Nucleus accumbens (tissue), 56 donors: ENCODE measurements at places on chromosomes 11 and 22.
A peak's percentile ranks its signal among the peaks of the same experiment; 100 is the strongest.

GRCh38 chr11:131672191-131672590 is 301.8 kb downstream of the NTM start:
- DNase-seq: no peak

GRCh38 chr11:120713296-120713695 is 201.7 kb downstream of the GRIK4 start:
- DNase-seq: no peak

DNA sequence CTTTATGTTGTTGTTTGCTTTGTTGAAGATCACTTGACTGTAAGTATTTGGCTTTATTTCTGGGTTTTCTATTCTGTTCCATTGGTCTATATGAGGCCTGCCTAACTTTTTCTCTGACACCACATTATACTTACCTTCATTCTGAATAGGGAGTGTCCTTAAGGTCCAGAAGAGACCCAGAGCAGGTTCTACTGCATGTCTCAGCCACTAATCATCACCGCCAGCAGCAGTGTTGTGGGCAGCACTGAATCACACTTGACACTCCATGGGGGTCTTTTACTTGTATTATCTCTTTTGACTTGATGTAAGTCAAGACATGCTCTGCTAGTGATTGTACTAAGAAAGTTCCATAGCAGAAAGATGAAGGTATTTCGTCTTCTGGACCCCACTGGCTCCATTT is 274.9 kb downstream of the TENM4 start:
- no peak for DNase-seq

GRCh38 chr11:60868682-60869450 is 1.5 kb downstream of the ZP1 start:
- no peak for DNase-seq

GRCh38 chr11:1034001-1034400 is 2.5 kb downstream of the MUC6 start:
- no peak for DNase-seq

DNA sequence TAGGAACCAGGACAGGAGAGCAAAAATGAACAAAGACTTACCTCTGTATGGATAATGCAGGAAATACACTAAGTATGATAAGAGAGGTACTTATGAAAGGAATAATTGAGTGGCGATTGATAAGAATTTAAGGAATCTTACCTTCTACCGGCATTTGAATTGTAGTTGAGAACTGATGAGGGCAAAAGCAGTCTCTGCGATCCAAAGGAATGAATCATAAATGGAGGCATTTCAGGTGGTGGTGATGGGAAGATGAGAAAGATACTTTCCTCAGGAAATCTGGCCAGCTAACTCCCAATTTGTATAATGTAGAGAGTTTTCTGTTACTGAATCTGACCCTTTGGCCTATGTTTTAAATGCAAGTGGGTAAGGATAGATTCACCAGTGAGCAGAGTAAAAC is 71.9 kb upstream of the C11orf87 start:
- no peak for DNase-seq

- DNase-seq: no peak
Measured at GRCh38 chr11:72702577-72703241, 28.5 kb upstream of the PDE2A start.

GRCh38 chr11:130829920-130830511 is 86.3 kb downstream of the SNX19 start:
- no peak for DNase-seq

GRCh38 chr11:35914816-35915215 is 29.0 kb upstream of the LDLRAD3 start:
- no peak for DNase-seq

- no peak for DNase-seq
Measured at GRCh38 chr22:22821340-22821739, 66.3 kb upstream of the IGLL5 start.

- DNase-seq: no peak
Measured at GRCh38 chr11:75273411-75274391, 33.1 kb downstream of the TPBGL start.

DNA sequence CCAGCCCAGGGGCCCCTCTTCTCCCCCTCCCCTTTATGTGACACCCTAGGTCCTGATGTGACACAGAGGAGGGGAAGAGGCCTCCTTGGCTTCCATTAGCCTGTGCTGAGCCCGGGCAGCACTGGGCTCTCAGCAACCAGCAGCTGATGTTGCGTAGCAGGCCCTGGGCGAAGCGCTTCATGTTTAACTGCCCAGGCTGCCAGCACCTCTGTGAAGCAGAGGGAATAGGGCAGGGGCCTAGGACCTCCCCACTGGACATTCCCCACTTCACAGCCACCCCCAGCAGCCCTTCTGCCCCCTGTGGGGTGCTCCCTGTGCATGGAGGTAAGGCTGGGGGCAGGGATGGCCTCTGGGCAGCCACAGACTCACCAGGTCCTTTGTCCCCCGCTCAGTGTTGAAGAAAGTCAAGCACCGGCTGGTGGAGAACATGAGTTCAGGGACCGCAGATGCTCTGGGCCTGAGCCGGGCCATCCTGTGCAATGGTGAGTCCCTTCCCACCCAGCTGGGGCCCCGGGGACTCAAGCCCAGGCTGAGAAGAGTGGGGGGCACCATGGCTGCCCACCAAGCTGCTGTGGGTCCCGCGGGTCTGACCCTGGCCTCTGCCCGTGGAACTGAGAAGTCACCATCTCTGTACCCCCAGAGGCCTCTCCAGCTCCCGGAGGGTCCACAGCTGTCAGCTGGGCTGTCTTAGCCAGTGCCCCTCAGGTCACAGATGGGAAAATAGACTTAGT is 11.6 kb downstream of the PICK1 start:
- no peak for DNase-seq

DNA sequence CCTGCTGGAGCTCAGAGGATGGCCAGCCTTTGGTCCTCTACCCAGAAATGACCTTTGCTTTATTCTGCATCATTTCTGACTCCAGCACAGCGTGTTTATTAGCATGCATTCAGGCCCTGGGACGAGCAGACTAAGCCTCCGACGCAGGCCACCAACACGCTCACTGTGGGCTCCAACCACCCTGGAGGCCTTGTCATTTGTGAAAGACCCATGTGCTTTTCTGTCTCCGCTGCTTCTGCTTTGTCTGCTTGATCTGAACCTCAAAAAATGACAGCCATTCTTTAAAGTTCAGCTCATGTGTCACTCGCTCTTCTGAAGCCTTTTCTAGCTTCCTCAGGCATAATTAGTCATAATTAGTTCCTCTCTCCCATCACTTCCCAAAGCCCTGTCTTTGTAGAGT is 109.1 kb upstream of the TIMP3 start:
- no peak for DNase-seq

GRCh38 chr11:13831696-13832095 is 130.8 kb upstream of the SPON1 start:
- DNase-seq: no peak

- no peak for DNase-seq
Measured at GRCh38 chr11:102347462-102348370, 702 bp downstream of the BIRC2 start.

DNA sequence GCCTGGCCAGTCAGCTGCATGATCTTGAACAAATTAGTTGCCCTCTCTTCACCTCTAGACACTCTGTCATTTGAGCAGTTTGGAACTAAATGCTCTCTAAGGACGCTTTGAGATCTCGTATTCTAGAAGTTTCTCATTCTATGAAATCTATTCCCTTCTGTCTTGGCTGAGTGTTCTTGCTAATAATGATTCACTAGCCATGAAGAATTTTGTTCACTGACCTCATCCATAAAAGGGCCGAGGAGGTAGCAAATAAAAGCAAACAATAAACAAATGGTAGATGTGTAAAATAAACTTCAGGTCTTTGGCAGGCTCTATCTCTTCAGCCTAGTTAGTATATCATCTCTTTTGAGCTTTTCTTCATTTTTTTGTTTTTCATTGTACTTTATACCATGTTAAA is 76.6 kb downstream of the USP35 start:
- DNase-seq: no peak

DNA sequence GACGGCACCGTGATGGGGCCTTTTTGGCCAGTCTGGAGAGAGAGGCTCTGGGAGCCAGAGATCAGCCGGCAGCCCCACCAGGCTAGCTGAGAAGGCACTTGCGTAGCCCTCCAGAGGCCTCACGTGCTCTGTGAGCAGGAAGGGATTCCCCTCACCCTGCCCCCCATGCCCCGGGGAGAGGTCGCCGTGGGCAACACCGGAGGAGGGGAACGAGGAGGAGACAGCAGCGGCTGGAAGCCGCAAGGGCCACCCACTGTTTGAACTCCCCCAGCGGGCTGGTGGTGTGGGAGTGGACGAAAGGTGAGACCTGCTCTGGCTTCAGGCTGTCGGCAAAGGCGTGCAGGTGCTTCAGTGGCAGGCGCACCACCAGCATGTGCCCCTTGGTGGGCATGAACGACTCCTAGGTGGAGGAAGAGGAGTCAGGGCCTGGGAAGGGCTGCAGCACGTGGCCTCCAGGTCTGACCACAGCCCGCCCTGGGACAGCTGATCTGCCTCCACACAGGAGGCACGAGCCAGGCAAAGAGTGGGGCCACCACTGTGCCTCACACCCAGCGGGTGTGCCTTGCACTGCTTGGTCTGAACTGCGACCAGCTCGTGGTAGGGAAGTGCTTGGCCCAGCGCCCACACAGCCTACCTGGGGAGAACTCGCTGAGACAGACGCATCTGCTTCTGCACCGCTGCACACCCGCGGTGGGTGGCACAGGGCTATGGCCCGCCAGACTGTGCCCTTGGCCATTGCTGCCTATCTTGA is 99.9 kb downstream of the MED15 start:
- no peak for DNase-seq

- DNase-seq: no peak
Measured at GRCh38 chr11:44016131-44016530, 31.6 kb upstream of the ACCSL start.

- no peak for DNase-seq
Measured at GRCh38 chr22:19514831-19515565, 9.2 kb downstream of the CLDN5 start.

DNA sequence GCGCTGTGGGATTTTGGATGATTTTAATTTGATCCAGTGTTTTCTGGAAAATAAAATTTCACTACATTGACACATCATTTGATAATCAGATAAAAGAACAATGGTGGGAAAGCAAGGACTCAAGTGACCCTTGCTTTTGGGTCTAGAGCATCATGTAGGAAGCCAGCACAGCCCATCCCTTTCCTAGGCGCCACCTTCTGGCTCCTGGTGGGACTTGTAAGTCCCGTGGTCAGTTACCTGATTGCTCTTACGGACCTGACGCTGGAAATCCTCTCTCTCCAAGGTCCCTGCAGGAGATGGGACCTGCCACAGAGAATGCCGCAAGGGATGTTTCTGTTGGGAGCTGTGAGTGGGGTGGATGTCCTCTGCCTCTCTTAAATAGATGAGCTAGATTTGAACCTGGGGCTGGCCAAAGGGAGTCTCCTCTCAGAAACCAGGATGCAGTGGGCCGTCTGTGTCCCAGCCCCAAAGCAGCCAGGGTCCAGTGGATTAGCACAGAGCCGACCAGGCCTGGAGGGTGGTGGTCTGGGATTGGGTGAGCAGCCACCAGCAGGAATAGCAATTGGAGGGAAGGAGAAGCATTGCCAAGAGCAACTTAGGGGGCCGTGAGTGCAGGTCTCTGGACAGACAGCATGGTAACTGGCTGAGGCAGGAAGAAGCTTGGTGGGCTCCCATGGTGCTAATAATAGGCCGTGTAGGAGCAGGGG is 21.7 kb downstream of the TIMP3 start:
- DNase-seq: no peak

GRCh38 chr11:8327761-8328192 is 64.1 kb upstream of the LMO1 start:
- no peak for DNase-seq

GRCh38 chr11:118282606-118283005 is 18.5 kb upstream of the MPZL2 start:
- no peak for DNase-seq

GRCh38 chr11:77406396-77406795 is 67.5 kb downstream of the PAK1 start:
- no peak for DNase-seq

GRCh38 chr11:17506942-17507341 is 30.3 kb upstream of the ABCC8 start:
- no peak for DNase-seq

GRCh38 chr11:762421-763072 is 14.7 kb downstream of the GATD1 start:
- peak; percentile 39 for DNase-seq

GRCh38 chr11:108606495-108607160 is 13.1 kb upstream of the EXPH5 start:
- no peak for DNase-seq

DNA sequence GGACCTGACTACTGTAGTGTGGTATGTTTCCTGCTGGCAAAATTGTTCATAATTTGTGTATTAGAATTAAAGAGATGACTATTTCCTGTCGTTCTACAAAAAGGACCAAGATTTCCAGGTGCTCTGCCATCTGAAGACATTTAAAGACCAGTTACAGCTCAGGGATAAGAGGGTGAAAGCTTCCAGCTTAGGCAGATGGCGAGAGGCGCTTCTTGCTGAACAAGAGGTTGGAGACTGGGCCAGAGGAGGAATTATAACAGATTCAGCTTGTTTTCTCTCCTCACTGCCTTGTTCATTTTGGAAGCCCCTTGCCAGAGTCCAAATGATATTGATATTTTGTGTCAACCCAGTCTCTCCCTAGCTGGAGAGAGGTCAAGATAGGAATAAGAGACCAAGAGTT is 23.1 kb upstream of the NNMT start:
- DNase-seq: no peak

DNA sequence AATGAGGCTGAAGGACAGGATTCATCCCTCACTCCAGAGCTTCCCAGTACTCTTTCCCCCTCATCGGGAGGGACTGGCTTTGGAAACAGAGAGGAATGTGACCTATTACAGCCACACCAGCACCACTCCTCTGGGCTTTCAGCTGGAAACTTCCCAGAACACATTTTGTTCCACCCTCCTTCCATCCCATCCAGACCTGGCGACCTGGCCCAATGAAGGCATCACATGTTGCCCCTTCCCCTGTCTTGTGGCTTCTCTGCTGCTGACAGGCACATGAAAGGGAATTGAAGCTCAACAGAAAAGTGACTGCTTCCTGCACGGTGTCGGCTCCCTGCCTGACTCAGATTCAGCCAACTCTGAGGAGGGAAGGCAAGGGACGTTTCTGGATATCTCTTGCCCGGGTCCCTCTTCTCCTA is 19.1 kb downstream of the IRAG1 start:
- DNase-seq: no peak

DNA sequence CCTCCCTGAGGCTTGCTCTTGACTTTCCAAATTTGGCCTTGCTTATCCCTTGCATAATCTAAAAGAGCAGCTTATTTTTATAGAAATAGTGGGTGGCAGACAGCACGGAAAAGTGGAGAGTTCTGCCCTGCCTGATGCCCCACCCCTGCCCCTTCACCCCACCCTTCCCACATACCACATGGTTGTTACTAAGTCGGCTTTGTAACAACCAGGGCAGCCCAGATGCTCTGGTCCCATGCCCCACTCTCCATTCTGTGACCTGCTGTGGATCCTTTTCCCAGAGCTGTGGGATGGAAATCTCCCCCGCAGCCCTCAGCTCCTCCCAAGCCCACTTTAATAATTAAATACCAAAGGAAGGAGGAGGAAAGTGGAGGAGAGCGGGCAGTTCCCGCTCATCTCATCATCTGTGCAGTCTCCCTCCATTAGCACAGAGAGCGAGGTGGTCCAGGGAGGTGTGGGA is 10.9 kb downstream of the MRGPRF start:
- no peak for DNase-seq

GRCh38 chr11:134530636-134531326 is 118.7 kb upstream of the B3GAT1 start:
- no peak for DNase-seq

- no peak for DNase-seq
Measured at GRCh38 chr11:95327273-95327948, 96.4 kb upstream of the SESN3 start.

- DNase-seq: no peak
Measured at GRCh38 chr11:114166897-114167323, 107.4 kb downstream of the ZBTB16 start.
